Right lung (tissue), 10 donors: ENCODE measurements at places on chromosomes 2 and 18. TPM values are rescaled to one million over a fixed set of nuclear protein-coding genes. Genes with fewer than 3 reads are reported as not detected.

The UGT1A9 gene
- not detected for polyA plus RNA-seq

The LBX2 gene
- polyA plus RNA-seq, result 0.22 TPM

The ATIC gene
- 83.7 TPM for polyA plus RNA-seq

The KIF1A gene
- 1.8 TPM for polyA plus RNA-seq

The TGOLN2 gene
- 103 TPM for polyA plus RNA-seq

The ACTG2 gene
- 24.3 TPM for polyA plus RNA-seq

The SERPINB4 gene
- not detected for polyA plus RNA-seq

The SCYGR8 gene
- polyA plus RNA-seq, result not detected

The DYNAP gene
- not detected for polyA plus RNA-seq

The RFTN2 gene
- 19.0 TPM for polyA plus RNA-seq

The LIMS1 gene
- 79.7 TPM for polyA plus RNA-seq

The LRPPRC gene
- polyA plus RNA-seq, result 109 TPM

The PJVK gene
- 14.6 TPM for polyA plus RNA-seq

The SP9 gene
- polyA plus RNA-seq, result not detected

The IGFBP5 gene
- 126 TPM for polyA plus RNA-seq

The IFIH1 gene
- 12.2 TPM for polyA plus RNA-seq

The VIL1 gene
- polyA plus RNA-seq, result 0.86 TPM
